Inflammatory macrophage (primary cell): ENCODE measurements at places on chromosomes 5 and 9.

- no peak for DNase-seq
These were observed 125.5 kb upstream of the FAM174A start for GRCh38 chr5:100409660-100410151.

GRCh38 chr9:73866451-73866850 lies 630.7 kb upstream of the RORB start:
- no peak for DNase-seq

GRCh38 chr9:125176636-125177035 lies 13.0 kb downstream of the PPP6C start:
- no peak for DNase-seq

GRCh38 chr5:159324986-159325385 lies 5.3 kb downstream of the IL12B start:
- DNase-seq: no peak

GRCh38 chr5:39014561-39014960 lies 59.6 kb downstream of the RICTOR start:
- DNase-seq: peak; percentile 48

GRCh38 chr5:134905246-134905996 lies 490 bp downstream of the PCBD2 start:
- DNase-seq: peak; percentile 74

GRCh38 chr9:104177003-104177611 lies 83.0 kb downstream of the SMC2 start:
- no peak for DNase-seq

- DNase-seq: peak; percentile 27
These were observed 84.7 kb upstream of the TNFSF8 start for GRCh38 chr9:115015018-115015635.

- DNase-seq: no peak
These were observed 302.1 kb downstream of the FBXL17 start for GRCh38 chr5:108079753-108080152.
